ENCODE measurements at places on chromosomes 13 and 19.

DNA sequence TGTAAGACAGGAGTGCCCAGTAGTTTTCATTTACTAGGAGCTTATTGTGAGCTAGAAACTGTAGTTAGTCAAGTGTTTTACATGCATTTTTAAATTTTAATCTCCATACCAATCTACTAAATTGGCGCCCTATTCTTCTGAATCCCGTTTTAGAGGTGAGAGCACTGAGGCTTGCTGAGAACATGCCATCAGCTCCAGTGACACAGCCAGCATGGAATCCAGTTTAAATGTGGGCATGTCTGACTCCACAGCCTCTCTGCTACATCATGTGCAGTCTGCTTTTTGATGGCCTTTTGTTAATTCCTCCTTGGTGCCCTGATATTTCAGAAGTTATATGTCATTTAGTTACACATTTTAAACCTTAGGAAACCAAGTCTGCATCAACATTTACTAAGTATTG lies 325.4 kb downstream of the DLEU7 start:
- no peak for DNase-seq

DNA sequence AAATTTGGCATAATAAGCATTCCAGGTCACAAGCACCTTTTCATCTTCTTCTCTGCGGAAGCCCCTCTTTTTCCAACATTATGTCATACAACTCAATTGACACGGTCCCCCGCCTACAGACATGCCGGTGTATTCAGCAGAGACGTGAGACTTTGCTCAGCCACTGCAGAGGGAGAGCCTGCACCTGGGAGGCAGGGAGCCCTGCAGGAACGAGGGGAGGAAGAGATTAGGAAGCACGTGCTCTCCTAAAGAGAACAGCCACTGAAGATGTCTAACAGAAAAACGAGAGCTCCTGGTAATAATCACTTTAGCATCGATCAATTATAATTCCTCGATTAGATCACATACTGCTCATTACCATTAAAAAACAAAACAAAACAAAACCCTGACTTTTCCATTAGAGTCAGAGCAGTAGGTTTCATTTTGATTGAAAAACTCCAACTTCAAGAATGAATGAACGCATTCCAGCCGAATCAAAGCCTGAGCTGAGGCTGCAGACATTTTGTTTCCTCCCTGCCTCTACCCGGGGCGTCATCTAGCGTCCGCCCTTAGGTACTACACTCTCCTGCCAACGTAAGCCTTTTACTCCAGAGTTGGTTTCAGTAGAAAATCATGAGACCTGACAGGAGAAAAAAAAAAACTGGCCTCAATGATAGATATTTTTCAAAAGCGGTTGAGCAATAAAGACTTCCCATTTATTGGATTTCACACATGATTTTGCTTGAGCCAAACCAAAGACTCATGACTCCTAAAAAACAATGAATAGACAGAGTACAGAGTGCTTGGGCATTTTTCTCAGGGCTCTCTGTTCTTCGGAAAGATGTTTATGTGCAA lies 194.5 kb downstream of the KATNAL1 start:
- peak; percentile 86 for DNase-seq

DNA sequence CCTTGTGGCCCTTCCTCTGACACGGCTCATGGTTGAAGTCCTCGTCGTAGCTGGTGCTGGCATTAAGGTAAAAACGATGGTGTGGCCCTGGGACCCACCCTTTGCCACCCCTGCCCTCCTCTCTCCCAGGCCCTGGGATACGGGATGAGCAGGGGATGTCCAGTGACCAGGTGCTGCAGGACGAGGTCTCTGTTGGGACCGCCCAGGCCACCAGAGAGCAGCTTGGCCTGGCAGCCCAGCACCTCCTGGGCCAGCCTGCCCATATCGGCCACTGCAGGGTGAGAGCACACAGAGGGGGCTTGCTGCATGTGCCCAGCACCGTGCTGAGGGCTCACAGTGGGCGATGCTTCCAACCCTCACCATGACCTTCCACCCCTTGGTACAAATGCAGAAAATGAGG lies 6.4 kb downstream of the ACTMAP start:
- DNase-seq, result no peak

GRCh38 chr13:89748716-89749115 lies 1598.8 kb upstream of the MIR17HG start:
- DNase-seq, result no peak

GRCh38 chr13:37959284-37959683 lies 89.7 kb upstream of the TRPC4 start:
- DNase-seq, result no peak

GRCh38 chr19:18239303-18239702 lies 13.1 kb upstream of the PDE4C start:
- DNase-seq, result no peak

GRCh38 chr19:17685451-17686022 lies 2.6 kb downstream of the UNC13A start:
- no peak for DNase-seq

GRCh38 chr13:40966298-40966697 lies 52.8 kb downstream of the ELF1 start:
- DNase-seq, result no peak

DNA sequence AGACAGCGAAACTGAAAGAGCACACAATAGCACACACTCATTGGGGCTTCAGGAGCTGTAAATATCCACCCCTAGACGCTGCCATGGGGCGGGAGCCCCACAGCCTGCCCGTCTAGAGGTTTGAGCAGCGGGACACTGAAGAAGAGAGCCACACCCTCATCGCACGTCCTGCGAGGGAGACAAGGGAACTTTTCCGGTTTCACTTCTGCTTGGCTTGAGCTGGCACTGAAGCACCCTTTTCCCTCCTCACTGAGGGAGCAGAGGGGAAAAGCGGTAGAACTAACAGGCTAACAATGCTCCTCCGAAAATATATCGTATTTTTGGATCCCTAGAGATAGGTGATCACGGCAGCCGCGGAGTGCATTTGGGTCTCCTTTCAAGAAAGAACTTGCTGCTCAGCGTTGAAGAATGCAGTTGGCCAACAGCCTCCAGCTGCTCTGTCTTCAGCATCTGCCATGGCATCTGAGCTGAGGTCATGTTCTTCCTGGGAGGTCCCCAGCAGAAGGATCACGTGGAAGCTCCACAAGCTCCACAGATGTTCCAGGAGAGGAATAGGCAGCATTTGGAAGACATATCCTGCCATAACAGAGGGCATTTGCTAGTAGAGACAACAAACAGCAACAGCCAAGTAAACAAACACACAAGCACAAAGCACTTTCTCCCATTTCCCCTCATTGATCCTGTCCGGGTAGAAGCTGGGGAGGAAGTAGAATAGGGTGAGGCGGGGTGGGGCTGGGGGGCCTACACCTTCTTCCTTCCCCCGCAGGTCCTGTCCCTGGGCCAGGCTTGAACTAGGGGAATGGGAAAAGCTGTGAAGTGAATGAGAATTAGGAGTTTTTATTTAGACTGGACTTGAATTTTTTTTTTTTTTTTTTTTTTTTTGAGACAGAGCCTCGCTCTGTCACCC lies 44.8 kb upstream of the ALOX5AP start:
- DNase-seq, result peak; percentile 97

DNA sequence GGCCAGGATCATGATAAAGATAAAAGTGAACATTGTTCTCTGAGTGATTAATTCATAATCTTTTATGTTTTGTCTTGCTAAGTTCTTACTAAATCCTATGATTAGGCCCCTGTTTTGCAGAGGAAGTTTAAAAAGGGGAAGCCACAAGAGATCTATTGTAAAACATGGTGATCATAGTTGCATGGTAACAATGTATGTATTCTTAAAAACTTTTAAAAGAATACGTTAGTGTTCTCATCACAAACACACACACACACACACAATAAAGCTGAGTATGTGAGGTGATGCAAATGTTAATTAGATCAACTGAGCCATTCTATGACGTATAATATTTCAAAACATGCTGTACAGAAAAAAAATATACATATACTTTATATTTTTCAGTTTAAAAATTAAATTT lies 51.2 kb downstream of the MBD3L2B start:
- no peak for DNase-seq

- DNase-seq, result no peak
Observed at GRCh38 chr13:96687191-96687590, 307.1 kb downstream of the OXGR1 start.

Data from mesenchymal stem cell (in vitro differentiated cells and primary cell).